ENCODE measurements at places on chromosomes 5 and 9. TPM values are rescaled to one million over a fixed set of nuclear protein-coding genes. Genes with fewer than 3 reads are reported as not detected.

Gene SPINK7
- not detected for total RNA-seq

Gene SYK
- 0.26 TPM for total RNA-seq

Gene GMCL2
- total RNA-seq, result not detected

Gene PRLR
- total RNA-seq, result not detected

Gene DMRT2
- not detected for total RNA-seq

Gene HMCN2
- not detected for total RNA-seq

Gene C9orf153
- total RNA-seq, result not detected

Gene CDK5RAP2
- total RNA-seq, result 138 TPM

Gene DRD1
- total RNA-seq, result not detected

Gene FKTN
- 11.8 TPM for total RNA-seq

Gene ZDHHC11
- total RNA-seq, result 10.6 TPM
